ENCODE measurements at places on chromosomes 3 and 15. TPM values are rescaled to one million over a fixed set of nuclear protein-coding genes. Genes with fewer than 3 reads are reported as not detected.
A peak's percentile ranks its signal among the peaks of the same experiment; 100 is the strongest.

Gene UBE3A
- total RNA-seq = 79.8 TPM

DNA sequence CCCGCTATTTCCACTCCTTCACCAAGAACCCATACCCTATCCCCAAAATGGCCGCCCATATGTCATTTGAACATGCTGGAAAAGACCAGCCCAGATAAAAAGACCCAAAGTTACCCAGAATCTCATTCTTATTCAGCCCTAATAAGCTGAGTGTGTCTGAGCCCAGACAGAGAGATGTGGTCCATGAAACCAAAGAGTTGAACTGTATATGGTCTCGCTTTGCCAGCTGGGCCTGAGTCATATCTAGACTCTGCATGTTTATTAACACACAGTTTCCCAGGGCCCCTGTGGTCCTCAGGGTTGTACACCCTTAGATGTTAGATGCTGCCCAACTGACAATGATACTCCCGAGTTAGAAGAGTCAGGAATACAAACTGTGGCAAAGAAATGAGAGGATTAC, 201.9 kb upstream of the STRIT1 start:
- no peak for DNase-seq
- no peaks in the 10 kb centered on the region for H3K27me3 ChIP-seq
- H3K36me3 ChIP-seq = no peaks in the 10 kb centered on the region

- H3K4me3 ChIP-seq = no peak overlapping the region
- no peaks in the 10 kb centered on the region for H3K4me1 ChIP-seq
- no peak overlapping the region for H3K27ac ChIP-seq
- H3K36me3 ChIP-seq = no peaks in the 10 kb centered on the region
- DNase-seq = no peak
Measured at GRCh38 chr3:115977866-115978265, 354.6 kb downstream of the GAP43 start.

Gene GATM
- total RNA-seq = 254 TPM

DNA sequence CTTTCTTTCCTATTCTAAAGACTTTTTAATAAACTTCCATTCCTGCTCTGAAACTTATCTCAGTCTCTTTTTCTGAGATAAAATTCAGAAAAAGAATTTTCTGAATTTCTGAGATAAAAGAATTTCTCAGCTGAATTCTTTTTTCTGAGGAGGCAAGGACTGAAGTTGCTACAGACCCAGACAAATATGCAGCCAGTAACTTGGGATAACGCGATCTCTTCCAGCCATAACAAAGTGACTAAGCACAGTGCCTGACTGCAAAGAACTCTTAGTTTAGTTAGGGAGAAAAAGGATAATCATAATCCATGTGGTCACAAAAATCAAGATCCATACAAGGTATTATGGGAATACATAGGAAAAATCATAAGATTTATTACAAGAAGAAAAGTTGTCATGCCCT, 222.0 kb upstream of the GAP43 start:
- no peaks in the 10 kb centered on the region for H3K36me3 ChIP-seq
- H3K27ac ChIP-seq = no peak overlapping the region
- H3K27me3 ChIP-seq = no peaks in the 10 kb centered on the region
- no peak overlapping the region for H3K4me3 ChIP-seq
- H3K4me1 ChIP-seq = no peaks in the 10 kb centered on the region

Gene EPHA3
- total RNA-seq = 11.9 TPM

Gene SLC9C1
- total RNA-seq = not detected

DNA sequence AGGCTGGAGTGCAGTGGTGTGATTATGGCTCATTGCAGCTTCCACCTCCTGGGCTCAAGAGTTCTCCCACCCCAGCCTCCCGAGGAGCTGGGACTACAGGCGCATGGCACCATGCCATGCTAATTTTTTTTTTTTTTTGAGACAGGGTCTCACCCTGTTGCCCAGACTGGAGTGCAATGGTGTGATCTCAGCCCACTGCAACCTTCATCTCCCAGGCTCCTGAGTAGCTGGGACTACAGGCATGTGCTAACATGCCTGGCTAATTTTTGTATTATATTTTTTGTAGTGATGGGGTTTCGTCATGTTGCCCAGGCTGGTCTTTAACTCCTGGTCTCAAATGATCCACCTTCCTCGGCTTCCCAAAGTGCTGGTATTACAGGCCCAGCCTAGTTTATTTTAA, 4.0 kb downstream of the TEX9 start:
- no peak overlapping the region for H3K4me3 ChIP-seq
- H3K4me1 ChIP-seq = no peaks in the 10 kb centered on the region
- H3K27ac ChIP-seq = no peak overlapping the region
- DNase-seq = no peak
- no peaks in the 10 kb centered on the region for H3K36me3 ChIP-seq

DNA sequence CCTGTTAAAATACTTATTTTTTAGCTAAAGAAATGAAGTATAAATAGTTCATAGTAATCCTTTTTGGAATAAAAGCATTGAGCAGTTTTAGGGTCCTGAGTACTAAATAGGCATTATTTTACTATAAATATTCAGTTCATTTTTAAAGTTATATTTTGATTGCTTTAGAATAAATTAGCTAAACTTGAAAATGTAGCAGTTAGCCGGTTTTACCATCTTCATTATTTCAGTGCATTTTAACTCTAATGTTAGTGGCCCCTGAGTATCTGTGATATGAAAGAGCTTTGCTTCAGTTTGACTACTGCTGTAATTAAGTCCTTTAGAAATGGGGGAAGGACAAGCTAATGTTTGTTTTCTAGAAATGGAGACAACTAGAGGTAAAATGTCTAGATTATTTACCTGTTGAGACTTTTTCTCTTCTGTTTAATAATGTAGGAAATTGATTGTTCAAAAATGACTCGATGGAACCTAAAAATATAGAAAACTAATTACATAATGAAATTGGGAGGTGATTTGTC, 3.6 kb downstream of the SMC4 start:
- DNase-seq = no peak
- no peak overlapping the region for H3K4me3 ChIP-seq
- H3K4me1 ChIP-seq = no peaks in the 10 kb centered on the region
- H3K27ac ChIP-seq = no peak overlapping the region
- no peaks in the 10 kb centered on the region for H3K36me3 ChIP-seq

Gene PIERCE2
- total RNA-seq = 4.0 TPM

- no peak for DNase-seq
- peaks cover 2% of the 10 kb centered on the region for H3K27me3 ChIP-seq
- H3K4me3 ChIP-seq = no peak overlapping the region
- H3K36me3 ChIP-seq = no peaks in the 10 kb centered on the region
Measured at GRCh38 chr15:79212589-79213157, 69.8 kb upstream of the ANKRD34C start.

GRCh38 chr3:138397983-138398382, 36.4 kb upstream of the ESYT3 start:
- no peaks in the 10 kb centered on the region for H3K27me3 ChIP-seq
- H3K4me1 ChIP-seq = no peaks in the 10 kb centered on the region
- DNase-seq = no peak
- no peak overlapping the region for H3K4me3 ChIP-seq

GRCh38 chr3:152826476-152826875, 8.5 kb upstream of the P2RY1 start:
- no peak overlapping the region for H3K27ac ChIP-seq
- DNase-seq = no peak
- no peaks in the 10 kb centered on the region for H3K36me3 ChIP-seq
- H3K4me3 ChIP-seq = no peak overlapping the region

GRCh38 chr15:51814606-51815005, 14.8 kb upstream of the TMOD3 start:
- DNase-seq = no peak
- H3K27ac ChIP-seq = no peak overlapping the region
- H3K36me3 ChIP-seq = no peaks in the 10 kb centered on the region
- H3K4me1 ChIP-seq = no peaks in the 10 kb centered on the region
- no peaks in the 10 kb centered on the region for H3K27me3 ChIP-seq
- no peak overlapping the region for H3K4me3 ChIP-seq

DNA sequence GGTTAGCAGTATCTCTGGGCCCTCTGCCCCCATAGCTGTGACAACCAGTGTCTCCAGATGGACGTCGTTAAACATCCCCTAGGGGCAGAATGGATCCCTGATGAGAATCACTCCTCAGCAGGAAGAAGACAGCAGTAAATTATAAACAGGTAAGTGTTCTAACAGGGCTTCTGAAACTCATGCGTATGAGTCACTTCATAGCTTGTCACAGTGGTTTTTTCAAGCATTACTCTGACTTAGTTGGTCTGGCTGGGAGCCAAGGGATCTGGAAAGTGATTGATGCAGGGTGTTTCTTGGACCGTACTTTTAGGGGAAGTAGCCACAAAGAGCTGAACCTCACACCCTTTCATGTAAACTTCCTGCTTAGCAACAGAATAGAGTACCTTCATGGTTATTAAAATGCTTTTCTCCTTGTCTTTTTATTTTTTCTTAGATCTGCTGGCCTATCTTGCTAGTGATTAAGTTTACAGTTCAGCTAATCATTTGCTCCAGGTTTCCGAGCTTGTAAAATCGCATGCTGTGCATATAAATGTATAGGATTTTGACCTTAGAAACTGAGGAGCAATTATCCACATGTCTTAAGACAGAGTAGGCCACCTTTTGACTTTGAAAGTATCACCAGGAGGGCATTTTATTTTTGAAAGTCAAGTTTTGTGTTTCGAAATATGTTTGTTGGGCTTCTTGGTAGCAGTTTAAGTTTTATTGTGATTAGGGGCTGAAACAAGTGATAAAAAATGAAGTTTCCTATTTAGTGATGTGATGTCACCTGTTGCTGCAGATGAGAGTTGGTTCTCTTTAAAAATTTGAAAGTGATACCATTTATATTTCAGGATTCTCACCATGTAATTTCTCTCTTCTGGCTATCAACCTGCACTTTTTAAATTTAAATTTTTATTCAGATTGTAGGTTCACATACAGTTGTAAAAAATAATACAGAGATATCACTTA, 333.9 kb downstream of the PTPRG start:
- H3K27me3 ChIP-seq = no peaks in the 10 kb centered on the region
- no peak overlapping the region for H3K27ac ChIP-seq
- DNase-seq = peak; percentile 49

Gene CEP19
- 2.2 TPM for total RNA-seq

Gene ADAMTSL3
- total RNA-seq = 25.2 TPM

Gene XIRP1
- total RNA-seq = 0.40 TPM

DNA sequence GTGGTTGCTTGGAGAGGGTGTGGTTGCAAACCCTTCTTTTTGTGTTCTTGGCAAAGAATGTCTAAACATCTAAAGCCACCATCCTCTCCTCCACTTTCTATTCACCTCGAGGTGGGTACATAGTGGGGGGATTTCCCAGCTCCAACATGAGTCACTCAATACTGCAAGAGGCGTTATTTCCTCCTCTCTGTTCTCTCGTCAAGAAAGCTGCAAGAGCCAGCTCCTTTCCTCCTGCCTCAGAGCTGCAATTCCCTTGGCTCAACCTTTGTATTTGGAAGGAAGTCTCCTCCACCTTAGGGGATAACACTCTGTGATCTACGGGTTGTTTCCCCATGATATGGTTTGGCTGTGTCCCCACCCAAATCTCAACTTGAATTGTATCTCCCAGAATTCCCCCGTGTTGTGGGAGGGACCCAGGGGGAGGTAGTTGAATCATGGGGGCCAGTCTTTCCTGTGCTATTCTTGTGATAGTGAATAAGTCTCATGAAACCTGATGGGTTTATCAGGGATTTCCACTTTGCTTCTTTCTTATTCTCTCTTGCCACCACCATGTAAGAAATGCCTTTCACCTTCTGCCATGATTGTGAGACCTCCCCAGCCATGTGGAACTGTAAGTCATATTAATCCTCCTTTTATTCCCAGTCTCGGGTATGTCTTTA, 138.4 kb downstream of the PLCL2 start:
- no peak overlapping the region for H3K4me3 ChIP-seq
- H3K27me3 ChIP-seq = no peaks in the 10 kb centered on the region
- H3K4me1 ChIP-seq = no peaks in the 10 kb centered on the region
- no peak for DNase-seq

DNA sequence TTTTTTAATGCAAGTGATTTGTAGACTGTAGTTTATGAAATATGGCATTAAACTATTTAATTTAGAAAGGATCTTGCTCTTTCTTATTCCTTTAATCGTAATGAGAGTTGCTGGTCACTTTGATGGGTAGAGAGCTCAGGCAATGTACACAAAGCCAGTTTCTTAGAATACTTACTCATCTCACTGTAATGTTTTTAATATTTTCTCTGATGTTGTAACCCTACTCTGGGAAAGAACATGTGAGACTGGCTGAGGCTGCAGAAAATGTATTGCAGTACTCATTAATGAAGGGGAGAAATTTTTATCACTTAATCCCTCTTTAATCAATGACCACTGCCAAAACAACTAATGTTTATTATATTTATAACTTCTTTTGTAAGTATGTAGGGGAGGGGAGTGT, 479.4 kb upstream of the KCNMB2 start:
- DNase-seq = no peak
- no peaks in the 10 kb centered on the region for H3K36me3 ChIP-seq
- H3K27me3 ChIP-seq = no peaks in the 10 kb centered on the region
- no peak overlapping the region for H3K27ac ChIP-seq
- H3K4me3 ChIP-seq = no peak overlapping the region

Gene CCDC80
- total RNA-seq = 18.4 TPM

DNA sequence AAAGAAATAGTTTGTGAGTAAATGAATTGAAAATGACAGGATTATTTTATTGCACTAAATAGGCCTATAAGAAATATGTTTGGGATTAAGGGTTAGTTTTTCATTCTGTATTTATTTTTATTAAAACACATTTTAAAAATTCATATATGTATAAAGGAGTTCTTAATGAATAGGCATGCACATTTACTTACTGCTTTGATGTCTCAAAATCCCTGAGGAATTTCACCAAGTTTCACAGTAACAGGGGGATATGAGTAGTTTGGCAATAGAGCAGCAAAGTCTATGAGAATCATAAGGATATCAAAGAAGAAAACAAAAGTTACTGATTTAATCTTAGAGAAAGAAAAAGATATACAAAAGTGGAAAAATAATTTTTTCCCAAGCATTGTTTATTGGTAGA, 411.7 kb downstream of the NAALADL2 start:
- no peak for DNase-seq
- no peaks in the 10 kb centered on the region for H3K27me3 ChIP-seq
- H3K27ac ChIP-seq = no peak overlapping the region
- no peaks in the 10 kb centered on the region for H3K36me3 ChIP-seq
- no peak overlapping the region for H3K4me3 ChIP-seq

- H3K27ac ChIP-seq = no peak overlapping the region
- peaks cover 2% of the 10 kb centered on the region for H3K4me1 ChIP-seq
- DNase-seq = no peak
- no peak overlapping the region for H3K4me3 ChIP-seq
- no peaks in the 10 kb centered on the region for H3K27me3 ChIP-seq
- H3K36me3 ChIP-seq = no peaks in the 10 kb centered on the region
Measured at GRCh38 chr15:89165677-89166076, 55.7 kb downstream of the RLBP1 start.

GRCh38 chr3:133211449-133211848, 173.3 kb downstream of the TMEM108 start:
- no peak overlapping the region for H3K27ac ChIP-seq

Gene CCDC54
- total RNA-seq = not detected

Data from prostate gland (tissue), 2 donors.